Stimulated activated CD8-positive, alpha-beta memory T cell treated with anti-CD3 and anti-CD28 coated beads, Interleukin-7, amount 100 ng/mL, for 1 hour (primary cell): ENCODE measurements at places on chromosomes 7 and 10.

- no peak for DNase-seq
Observed at GRCh38 chr7:153188630-153189029, 429.1 kb downstream of the ACTR3B start.

GRCh38 chr7:23012908-23013714, 819 bp downstream of the HYCC1 start:
- DNase-seq: no peak

DNA sequence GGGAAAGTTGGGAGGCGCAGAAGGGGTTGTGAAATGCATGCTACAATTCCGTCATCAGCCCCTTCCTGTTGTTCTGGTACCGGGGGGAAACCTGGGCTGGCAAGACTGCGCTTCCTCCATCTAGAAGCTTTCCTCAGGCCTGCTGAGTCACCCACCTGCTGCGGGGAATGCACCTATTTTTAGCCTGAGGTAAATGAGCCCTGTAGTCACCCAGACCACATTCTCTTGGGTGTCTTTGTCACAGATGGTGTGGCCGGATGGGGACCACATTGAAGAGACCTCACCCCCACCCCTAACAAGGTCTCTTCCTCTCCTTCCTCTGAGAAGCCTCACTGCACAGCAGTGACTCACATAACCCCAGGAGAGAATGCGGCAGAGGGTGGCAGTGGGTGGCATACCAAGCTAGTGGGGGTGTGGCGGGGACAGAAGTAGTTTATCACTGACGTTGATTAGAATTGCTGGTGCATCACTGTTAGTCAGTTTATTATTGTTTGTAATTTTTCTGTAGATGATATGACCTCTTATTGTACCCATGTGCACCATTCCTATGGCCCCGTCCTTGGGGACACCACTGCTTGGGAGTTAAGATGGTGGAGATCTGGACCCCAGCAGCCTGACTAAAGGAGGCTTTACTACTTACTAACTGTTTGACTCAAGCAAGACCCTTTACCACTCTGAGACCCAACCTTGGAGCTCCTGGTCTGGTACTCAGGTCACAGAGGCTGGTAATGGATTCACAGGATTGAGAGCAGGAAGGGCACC, 83.0 kb upstream of the DUSP5 start:
- peak; percentile 64 for DNase-seq

GRCh38 chr7:70322856-70323255, 724.6 kb downstream of the AUTS2 start:
- DNase-seq: no peak

DNA sequence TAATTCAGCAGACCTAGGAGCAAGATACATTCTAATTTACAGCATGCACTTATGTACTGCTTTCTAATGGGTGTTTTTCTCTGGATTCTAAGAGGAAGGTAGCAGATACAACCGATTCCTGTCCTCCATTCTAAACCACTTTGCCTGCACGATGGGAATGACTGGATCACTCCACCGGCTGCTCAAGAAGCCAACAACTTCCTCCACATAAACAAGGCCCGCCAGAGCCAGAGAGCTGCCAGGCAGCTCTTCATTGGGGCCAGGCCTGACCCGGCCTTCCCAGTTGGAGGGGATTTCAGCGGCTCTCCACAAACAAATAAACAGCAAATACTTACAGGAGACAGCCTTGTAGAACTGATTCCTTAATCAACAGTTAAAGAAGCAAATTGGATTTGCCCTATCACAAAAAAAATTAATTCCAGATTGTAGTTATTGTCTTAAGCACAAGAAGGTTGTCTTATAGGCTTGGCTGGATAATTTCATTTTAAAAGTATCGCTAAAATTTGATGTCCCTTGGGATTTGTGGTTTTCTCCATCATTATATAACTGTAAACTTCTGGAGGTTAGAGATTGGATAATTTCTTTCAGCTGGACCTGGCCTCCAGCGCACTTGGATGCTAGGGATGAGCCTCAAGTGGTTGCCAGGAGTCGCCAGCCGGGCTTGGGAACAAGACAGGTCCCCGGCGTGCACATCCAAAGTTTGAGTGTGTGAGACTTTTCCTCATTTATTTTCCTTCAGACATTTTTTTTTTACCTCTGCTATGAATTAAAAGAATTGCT, 20.9 kb downstream of the EBF3 start:
- no peak for DNase-seq

- DNase-seq: no peak
Observed at GRCh38 chr10:117462424-117462792, 80.1 kb upstream of the EMX2 start.

- DNase-seq: no peak
Observed at GRCh38 chr7:69693042-69693441, 94.8 kb downstream of the AUTS2 start.

DNA sequence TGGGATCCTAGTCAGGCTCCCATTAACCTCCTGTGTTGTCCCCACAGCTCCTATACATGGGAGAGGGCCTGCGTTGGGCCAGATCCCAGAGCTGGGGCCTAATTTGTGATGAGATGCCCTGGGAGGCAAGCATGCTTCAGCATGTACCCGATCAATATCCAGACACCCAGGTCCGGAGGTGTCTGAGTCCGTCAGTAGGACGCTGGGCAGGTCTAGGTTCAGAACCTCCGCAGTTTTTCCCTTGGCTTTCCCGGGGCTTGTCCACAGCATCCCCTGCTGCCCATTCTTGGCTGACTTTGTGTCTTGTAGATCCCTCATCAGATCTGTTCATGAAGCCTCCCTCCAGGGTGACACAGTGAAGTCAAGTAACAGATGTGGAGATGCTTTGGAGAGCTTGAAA, 32.7 kb upstream of the RBAK start:
- DNase-seq: no peak

- DNase-seq: no peak
Observed at GRCh38 chr10:90420637-90421318, 437.1 kb downstream of the HTR7 start.

DNA sequence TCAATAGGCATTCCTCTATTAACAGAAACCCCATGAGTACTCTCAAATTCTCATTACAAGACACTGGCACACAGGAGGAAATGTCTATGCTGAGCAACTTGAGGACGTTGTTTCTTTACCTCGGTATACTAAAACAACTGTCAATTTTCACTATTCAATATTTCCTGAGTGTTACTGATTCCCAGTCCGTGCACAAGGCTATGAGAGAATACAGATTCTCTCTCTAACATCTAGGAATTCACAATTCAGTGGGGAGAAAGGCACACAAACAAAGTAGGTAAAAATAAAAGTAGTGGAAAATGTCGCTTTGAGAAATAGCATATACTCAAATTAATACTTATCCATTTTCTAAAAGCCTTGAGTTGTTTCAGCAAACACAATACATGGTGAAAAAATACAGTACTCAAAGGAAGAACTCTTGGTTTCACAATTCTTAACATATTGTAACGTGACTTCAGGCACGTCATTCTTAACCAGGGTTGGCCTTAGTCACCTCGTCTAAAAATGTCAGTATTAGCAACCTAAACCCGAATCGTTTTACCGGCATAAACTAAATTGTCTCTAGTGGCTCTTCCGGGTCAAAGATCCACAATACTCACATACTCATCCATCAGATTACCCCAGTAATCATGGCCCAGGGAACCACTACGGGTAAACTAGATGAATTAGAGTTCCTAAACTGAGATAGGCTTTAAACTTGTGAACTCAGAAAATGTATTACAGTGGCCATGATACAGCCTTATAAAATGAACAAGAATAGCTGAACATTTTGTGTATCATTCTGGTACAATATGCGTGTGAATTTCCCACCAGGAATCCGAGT, 1.5 kb downstream of the IPMK start:
- no peak for DNase-seq

- no peak for DNase-seq
Observed at GRCh38 chr10:10164848-10165247, 852.8 kb upstream of the CELF2 start.

GRCh38 chr7:132187869-132188789, 388.1 kb downstream of the PLXNA4 start:
- no peak for DNase-seq

- DNase-seq: no peak
Observed at GRCh38 chr10:125093199-125093973, 67.0 kb downstream of the CTBP2 start.

- no peak for DNase-seq
Observed at GRCh38 chr7:158824028-158824427, 5.3 kb downstream of the ESYT2 start.

DNA sequence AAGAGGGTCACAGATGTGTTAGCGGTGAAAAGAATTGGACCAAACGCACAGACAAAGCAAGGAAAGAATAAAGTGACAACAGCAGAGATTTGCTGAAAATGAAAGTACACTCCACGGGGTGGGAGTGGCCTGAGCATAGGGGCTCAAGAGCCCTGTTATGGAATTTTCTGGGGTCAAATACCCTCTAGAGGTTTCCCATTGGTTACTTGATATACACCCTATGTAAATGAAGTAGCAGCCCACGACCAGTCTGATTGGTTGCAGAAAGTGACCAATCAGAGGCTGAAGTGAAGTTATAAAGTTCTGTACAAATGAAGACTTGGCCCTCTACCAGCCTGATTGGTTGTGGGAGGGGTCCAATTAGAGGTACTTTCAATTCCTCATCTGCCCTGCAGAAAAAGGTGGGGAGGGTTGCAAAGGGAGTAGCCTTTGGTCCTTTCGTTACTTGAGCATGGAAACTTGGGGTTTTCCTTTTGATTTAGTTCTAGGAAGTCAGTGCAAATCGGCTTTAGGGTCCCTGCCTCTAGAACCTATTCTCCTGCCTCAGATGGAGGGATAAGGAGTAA, 125.6 kb upstream of the PRPS1L1 start:
- no peak for DNase-seq

DNA sequence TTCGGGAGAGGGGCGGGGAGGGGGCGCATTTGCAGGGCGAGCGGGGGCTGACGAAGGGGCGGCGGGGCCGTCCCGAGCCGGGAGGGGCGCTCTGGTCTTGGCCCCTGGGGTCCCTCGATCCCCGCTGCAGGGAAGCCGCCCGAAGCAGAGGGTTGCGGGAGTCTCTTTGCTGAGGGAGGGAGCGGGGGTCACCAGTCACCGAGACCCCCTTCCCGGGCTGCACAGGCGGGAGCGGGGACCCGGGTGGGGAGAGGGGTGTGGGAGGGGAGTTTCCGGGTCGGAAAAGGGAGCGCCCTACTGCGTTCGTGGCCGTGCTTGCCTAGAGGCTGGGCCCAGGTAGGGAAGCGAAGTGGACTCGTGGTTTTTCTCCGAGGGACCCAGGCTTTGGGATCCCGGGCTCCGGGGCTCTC, 422 bp downstream of the AP1S1 start:
- DNase-seq: no peak

- DNase-seq: no peak
Observed at GRCh38 chr7:49247759-49248158, 323.4 kb downstream of the CDC14C start.

DNA sequence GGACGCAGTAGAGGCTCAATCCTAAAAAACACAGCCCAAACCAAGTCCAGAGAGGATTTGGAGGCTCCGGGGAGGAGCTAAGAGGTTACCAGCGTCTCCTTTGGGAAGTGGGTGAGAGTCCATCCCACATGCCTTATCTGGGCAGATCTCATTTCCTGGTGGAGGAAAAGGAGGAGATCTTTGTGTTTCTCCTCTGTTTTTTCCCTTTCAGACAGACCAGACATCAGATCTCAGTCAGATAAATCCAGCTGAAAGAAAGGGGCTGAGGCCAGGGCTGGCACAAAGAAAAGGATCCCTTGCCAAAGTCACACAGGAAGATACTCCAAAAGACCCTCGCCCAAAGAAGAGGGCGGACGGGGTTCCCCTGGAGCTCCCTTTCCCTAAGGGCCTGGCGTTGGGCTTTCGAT, 58.3 kb upstream of the COMTD1 start:
- no peak for DNase-seq

GRCh38 chr10:27223964-27224363, 16.6 kb downstream of the ACBD5 start:
- no peak for DNase-seq

- DNase-seq: no peak
Observed at GRCh38 chr7:27943241-27943640, 203.3 kb downstream of the TAX1BP1 start.

DNA sequence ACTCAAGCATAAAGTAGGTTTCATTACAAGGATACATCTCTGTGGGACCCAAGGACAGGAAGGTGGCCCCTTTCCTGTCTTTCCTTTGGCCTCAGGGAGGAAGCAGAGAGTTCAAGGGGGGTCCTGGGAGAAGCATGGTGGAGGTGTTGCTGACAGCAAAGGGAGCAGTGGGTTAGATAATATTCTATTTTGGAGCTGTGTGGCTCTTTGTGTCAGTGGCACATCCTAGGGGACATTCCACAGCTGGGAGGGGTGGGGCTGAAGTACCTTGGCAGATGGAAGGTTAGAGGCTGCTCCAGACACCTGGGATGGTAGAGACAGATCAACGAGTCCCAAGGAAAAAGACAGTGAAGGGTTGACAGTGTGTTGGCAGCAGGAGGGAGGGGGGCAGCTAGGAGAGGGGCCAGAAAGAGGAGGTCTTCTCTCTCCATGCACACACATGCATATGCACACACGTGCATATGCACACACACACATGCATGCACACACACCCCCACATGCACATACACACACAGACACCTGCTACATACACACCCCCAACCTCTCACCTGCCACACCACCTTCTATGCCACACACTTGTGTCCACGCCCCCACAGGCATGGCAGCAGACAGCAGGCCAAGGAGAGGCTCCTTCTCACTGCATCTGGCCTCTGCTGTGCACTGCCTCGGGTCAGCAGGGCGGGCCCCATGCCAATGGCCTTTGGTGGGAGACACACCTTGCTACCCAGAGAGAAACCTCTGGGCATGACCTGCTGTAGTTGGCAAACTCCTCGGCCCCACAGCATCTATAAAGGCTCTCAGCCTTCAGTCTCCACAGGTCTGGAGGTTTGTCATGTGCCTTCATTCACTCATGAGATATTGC, 5.6 kb upstream of the POLD2 start:
- no peak for DNase-seq
